ENCODE measurements at places on chromosomes 4 and X.

DNA sequence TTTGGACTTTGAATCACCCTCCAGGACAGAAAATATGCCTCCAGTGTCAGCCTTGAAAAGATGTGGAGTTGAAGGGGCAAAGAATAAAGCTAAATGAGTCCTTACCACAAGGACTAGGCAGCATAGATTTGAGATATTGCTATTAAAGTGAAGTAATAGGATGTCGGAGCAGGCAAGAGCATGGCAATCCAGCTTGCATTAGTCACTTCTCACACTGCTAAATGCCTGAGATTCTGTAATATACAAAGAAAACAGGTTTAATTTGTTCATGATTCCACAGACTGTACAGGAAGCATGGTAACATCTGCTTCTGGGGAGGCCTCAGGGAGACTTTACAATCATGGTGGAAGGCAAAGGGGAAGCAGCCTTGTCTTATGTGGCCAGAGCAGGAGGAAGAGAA, 109.8 kb upstream of the PCDH7 start:
- no peak for DNase-seq

DNA sequence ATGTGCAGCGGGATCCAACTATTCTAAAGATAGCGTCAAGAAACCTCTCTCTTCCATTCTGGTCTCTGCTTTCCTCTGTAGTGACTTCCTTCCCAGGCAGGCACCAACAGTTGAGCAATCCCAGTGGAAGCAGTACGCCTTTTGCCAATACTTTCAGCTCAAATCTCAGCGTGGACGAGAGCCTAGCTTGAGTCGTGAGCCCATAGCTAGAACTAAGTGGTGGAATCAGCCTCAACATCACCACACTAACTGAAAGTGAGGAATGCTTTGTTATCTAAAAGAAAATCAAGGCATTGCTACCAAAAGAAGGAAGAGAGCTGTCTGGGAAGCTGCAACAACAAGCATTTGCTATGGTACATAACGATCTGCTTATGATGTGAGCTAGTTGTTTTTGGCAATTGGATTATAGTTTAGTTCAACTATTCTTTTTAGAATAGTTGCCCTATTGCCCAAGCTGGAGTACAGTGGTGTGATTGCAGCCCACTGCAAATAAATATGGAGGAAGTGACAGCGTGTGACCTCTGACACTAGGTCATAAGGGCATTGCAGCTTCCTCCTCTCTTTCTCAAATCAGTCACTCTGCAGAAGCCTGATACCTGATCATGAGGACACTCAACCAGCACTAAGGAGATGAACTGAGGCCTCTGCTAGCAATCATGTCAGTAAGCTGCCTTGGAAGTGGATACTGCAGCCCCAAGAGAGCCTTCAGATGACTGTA, 24.7 kb upstream of the FRYL start:
- DNase-seq = no peak

DNA sequence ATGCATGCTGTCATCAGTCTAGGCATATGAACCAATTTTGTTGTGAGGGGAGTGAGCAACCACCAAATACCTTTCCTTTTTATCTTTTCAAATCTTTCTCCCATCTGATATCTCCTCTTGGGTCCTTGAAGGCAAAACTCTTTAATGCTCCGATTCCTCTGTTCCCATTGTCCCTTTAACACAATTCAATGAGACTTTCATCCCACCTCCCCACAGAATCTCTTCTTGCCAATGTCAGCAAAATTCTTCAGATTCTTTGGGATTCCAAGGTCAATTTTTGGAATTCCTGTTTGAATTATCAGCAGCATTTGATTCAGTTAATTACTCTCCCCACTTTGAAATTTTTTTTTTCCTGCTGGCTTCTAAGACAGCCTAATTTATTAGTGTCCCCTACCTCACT, 232.7 kb downstream of the COX7B2 start:
- DNase-seq = no peak

GRCh38 chrX:123801901-123802300, 58.0 kb upstream of the XIAP start:
- DNase-seq = no peak

GRCh38 chr4:56958111-56958517, 19.3 kb downstream of the NOA1 start:
- no peak for DNase-seq

GRCh38 chr4:7898385-7898784, 41.3 kb downstream of the AFAP1 start:
- no peak for DNase-seq

GRCh38 chrX:153861733-153862310, 24.2 kb downstream of the L1CAM start:
- DNase-seq = no peak

DNA sequence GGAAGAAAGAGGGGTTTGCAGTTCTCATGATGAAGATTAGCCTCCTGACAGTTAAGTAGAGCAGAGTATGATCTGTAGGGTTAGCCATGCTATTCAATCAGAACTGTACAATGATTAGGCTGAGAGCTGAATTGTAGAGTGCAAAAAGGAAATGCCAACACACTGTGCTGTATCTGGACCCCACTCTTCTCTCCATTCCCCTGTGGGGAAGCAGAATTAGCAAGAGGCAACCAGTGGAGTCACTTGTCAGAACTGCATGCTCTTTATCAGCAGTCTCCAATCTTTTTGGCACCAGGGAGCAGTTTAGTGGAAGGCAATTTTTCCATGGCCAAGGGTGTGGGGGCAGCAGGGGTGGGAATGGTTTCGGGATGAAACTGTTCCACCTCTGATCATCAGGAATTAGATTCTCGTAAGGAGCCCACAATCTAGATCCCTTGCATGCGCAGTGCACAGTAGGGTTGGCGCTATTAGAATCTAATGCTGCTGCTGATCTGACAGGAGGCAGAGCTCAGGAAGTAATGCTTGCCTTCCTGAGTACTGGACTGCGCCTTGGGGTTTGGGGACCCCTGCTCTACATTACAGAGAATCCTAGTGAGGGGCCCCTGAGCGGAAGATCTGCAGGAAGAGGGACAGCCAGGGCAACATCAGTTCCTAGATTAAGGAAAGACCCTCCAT, 19.4 kb downstream of the TBC1D9 start:
- no peak for DNase-seq

DNA sequence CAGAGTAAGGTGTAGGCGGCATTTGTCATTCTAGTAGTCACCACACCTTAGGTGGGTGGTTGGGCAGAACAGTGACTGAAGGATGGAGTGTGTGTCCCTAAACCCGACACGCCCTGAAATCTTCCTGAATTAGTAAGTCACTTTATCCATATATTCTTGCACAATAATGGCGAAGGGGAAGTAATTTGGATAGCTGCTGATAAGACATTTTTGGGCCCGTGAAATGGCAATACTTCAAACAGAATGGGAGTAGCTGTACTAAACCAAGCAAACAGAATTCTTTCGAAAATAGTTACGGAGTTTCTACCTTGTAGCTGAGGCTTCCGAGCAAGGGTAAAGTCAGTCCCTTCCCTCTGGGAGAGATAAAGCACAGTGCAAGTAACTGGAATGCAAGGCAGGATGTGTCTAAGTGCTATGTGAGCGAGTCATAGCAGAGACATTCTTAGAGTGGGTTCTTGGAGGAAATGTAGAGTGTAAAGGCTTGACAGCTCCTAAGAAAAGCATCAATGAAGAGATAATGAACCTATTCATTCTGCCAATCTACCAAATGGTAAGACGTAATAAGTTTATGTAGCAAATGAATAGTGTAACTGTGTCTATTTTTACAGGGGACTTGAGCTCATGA, 72.8 kb downstream of the CLCN5 start:
- no peak for DNase-seq

- no peak for DNase-seq
Measured at GRCh38 chrX:19566359-19567222, 51.3 kb upstream of the MAP3K15 start.

DNA sequence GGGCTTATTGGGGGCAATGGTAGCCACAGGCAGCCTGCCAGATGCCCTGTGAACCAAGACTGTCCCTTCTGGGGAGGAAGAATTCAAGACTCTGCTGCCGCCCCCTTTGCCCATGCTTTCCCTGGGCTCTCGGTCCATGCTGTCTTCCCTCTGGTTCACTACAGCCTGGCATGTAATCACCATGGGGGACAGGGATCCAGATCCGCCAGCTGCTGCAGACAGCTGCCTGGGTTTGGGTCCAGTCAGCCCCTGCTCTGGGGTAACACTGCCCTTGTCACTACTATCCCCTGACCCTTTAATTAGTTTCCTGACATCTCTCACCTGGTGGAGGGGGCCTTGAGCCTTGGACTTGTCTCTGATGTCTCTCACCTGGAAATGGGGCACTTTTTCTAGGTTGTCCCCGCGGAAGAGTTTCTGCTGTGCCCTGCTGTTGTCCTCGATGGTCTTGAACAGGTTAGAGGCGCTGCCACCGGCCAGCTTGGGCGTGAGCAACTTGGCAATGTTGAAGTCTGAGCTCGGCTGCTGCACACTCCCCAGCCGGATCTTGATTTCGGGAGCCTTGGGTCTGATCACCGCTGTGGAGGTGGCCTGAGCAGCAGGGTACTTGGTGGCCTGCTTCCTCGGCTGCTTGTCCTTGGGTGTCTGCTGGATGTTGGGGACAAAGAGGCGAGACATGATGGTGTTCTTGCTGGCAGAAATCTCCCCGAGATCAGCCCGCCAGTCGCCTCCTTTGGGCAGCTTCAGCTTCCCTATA, 6.4 kb downstream of the C4orf54 start:
- no peak for DNase-seq

DNA sequence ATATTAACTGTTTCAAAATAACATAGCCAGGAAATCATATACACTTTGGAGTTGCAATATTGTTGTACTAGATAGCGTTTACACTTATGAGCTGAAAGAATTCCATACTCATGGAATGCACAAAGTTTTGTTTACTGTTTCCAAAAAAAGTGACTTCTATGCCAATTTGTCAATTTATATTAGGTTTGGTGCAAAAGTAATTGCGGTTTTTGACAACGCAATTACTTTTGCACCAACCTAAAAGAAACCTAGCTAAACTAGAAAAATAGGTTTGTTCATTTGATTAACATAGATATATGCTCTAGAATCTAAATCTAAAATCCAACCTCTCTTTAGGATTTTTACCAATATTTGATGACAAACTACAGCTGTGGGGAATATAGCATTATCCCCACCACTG, 15.2 kb downstream of the RXFP1 start:
- DNase-seq = no peak

- DNase-seq = no peak
Measured at GRCh38 chr4:158018221-158018830, 154.5 kb downstream of the GASK1B start.

- no peak for DNase-seq
Measured at GRCh38 chr4:163611182-163611581, 116.7 kb downstream of the TMA16 start.

- no peak for DNase-seq
Measured at GRCh38 chrX:17550011-17550410, 175.0 kb downstream of the NHS start.

GRCh38 chr4:52627876-52628275, 31.2 kb downstream of the USP46 start:
- DNase-seq = no peak

DNA sequence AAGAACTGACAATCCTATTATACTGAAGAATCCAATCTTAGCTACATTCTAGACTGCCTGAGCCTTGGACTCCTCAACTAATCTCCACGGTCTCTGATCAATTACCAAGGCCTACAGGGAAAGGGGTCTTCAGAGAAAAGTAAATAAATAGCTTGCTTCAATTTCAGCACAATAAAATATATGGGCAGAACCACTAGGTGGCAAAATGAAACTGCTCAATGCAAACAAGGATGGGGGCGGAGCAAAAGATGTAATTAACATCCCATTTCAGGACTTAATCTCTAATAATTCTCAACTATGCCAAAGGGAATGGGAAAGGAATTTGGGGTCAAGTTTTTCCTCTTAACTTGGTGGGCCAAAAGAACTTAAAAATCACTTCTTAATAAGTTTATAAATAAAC, 78.4 kb upstream of the MAP3K15 start:
- no peak for DNase-seq

DNA sequence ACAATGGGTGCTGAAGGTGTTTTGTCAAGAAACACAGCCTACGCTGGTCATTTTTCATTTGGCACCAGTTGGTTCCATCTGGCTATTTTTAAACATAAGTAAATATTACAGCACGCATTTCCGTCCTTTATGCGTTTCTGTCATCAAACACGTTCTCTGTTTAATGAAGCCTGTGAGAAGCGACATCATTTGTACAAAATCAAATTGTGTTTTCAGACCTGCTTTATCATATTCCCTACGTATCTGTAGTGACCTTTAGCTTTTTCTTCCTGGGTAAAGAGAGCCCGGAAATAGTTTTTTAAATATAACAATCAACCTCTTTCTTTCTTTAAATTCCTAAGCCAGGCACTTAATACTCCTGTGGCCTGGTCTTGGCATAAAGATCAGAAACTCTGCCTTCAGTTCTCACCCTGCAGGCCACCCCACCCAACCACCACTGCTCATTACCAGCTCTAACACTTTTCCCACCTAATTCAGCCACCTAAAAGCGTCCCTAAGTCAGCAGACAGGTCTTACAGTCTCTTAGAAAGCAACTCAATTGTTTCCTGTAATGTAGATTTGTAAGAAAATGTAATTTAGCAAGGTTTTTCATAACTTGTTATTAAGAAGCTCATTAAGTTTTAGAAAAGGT, 30.4 kb downstream of the ACSL1 start:
- no peak for DNase-seq

GRCh38 chrX:96684339-96685209, at the start of gene DIAPH2:
Gene DIAPH2 (plus strand): TSS chrX:96684842.
- peak; percentile 65 for DNase-seq

DNA sequence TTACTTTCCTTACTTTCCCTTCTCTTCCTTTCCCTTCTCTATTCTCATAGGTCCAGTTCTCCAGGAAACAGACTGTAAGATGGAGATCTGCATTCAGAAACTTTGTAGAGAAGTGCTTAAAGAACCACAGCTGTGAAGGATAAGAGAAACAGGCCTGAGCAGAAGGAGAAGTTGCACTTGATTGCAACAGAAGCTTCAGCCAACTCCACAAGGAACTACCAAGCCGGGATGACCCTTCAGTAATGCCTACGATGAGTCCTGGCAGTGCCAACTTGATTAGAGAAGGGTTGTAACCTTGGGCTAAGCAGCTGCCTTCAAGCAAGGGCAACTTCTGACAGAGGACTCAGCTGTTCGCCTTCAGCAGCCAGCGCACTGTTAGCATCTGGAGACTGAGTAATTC, 413.3 kb upstream of the RASGEF1B start:
- DNase-seq = no peak
